ENCODE measurements at places on chromosomes 16 and 17.

- no peak for DNase-seq
Observed at GRCh38 chr16:12460064-12460392, 343.7 kb downstream of the CPPED1 start.

DNA sequence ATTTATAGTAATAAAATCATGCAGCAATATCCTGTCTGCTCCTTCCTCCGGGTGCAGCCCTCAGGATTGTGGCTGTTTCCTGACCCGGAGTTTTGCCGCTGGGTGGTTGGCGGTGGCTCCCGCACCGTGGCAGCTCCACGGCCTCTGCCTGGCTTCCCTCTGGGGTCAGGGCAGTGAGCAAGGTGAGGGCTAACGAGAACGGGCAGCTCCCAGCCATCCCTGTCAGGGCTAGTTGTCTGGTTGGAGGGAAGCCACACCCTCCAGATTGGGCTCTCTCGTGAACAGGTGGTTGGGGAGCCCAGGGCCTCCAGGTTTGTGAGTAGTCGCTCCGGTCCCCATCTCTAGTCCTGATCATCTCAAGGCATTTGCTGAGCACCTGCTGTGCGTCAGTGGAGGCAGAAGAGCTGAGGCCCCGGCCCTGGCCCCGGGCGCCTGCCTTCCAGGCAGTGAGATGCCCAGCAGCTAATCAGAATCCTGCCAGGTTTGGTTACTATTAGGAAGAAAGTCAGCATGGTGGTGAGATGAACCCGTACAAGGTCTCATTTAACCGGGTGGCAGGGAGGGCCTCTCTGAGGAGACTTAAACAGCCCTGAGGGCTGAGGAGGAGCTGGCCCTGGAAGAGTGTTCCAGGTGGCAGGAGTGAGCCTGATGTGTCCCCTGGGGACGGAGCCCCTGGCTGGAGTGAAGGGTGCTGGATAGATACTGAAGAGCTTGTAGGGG is 2.3 kb upstream of the NUDT16L1 start:
- no peak for DNase-seq

GRCh38 chr16:80738521-80738920 is 65.9 kb downstream of the CDYL2 start:
- no peak for DNase-seq

- no peak for DNase-seq
Observed at GRCh38 chr17:17750881-17751280, 69.6 kb downstream of the RAI1 start.

GRCh38 chr16:55709801-55710200 is 54.0 kb downstream of the SLC6A2 start:
- no peak for DNase-seq

DNA sequence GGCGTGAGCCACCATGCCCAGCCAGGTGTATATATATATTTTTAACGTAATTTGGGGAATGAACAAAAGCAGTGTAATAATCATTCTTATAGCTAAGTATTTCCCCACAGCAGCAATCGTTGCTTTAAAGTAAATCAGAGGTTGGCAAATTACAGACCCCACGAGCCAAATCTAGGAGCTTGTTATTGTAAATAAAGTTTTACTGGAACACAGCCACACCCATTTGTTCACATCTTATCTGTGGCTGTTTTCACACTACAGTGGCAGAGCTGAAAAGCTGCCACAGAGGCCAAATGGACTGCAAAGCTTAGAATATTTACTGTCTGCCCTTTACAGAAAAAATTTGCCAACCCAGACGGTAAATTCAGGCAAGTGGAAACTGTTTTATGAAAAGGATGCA is 50.8 kb downstream of the RAB11FIP4 start:
- no peak for DNase-seq

- no peak for DNase-seq
Observed at GRCh38 chr17:80863626-80864025, 128.0 kb upstream of the CHMP6 start.

GRCh38 chr17:4903051-4903818 is at the start of gene CHRNE:
Gene CHRNE (minus strand): TSS chr17:4903098. CDS start chr17:4903063, 35 bp downstream.
- peak; percentile 35 for DNase-seq

GRCh38 chr16:3171855-3172593 is 16.0 kb upstream of the OR1F1 start:
- no peak for DNase-seq

DNA sequence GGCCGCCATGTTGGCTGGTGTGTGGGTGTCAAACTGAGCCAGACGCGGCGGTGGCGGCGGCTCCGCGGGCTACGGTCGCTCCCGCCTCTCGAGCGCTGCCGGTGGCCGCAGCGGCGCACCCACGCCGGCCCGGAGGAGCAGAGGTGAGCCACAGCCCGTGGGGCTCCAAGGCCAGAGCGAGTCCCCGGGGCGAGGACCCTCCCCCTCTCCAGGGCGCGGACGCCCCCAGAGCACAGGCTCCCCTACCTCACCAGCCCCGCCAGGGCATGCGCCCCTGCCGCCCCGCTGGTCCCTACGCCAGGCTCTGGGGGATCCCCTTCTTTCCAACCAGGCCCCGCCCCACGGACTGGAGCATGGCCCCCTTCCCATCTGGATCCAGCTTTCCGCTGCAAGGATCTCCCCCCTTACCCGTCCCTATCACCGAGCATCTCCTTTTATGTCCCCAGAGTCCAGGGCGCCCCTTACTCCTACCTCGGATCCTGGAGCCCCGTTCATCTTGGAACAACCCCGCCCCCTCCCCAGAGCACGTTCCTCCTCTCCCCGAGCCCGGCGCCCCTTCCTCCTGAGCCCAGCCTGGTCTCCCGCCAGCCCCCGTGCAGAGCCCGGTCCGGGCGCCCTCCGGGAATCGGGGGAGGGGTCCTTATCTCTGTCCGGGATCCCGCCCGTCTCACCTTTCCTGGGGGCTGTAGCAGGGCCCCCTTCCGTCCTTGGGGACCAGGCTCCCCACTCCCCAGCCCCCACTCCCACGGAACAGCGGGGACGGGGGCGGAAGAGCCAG is 412 bp downstream of the EPN2 start:
- no peak for DNase-seq

GRCh38 chr16:5448798-5449197 is 351.2 kb upstream of the EEF2KMT start:
- DNase-seq: no peak

- DNase-seq: no peak
Observed at GRCh38 chr17:58401287-58401686, 16.0 kb downstream of the RNF43 start.

- no peak for DNase-seq
Observed at GRCh38 chr17:48241131-48241591, 133.6 kb downstream of the SNX11 start.

DNA sequence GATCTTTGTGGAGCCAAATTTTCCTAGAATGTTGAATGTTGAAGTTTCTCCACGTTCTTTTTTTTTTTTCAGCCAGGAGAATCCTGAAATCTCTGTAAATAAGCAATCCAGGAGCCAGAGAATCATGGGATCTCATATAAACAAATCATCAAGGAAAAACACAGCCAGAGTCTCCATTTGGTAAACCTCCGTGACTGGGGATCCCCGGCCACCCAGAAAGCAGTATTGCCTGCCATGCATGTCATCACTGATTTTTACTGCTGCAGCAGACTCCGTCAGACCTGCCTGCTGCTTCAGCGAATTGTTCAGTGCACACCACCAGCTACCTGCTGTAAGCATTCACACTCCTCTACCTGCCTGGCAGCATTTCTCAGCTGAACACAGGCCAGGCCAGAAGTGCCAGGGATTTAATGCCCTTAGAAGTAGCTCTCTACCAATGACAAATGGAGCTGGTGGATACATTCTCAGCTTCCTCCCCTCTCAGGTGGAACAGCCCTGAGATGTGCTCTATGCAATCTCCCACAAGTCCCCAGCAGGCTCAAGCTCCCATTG is 158.6 kb downstream of the CYLD start:
- no peak for DNase-seq

DNA sequence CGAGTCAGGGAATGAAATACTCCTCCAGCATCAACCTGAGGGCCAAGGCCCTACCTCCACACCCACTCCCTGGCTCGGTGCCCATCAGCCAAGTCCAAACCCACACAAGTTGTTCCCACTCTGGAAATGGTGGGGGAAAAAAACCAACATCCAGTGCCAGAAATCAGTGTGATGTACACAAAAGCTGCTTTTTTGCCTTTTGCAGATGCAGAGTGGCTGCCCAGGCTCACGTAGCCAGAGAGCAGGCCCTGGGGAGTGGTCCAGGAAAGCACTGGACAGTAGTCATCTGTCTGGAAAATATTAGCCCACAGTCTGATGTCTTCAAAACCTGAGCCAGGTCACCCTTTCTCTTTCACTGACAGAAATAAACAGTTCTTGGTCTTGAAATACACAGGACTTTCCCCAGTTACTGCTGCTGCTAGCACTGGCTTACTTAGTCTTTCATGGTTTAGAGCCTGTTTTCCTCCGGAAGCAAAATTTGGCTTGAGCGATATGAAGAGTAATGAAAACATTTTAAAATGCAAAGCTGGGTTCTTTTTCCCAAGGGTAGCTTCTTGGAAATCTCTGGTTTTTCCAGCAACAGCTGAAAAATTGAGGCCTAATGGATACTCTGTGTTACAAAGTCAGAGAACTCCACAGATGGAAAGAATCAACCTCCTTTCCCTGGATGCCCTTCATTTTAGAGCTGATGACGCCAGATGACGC is 18.2 kb upstream of the NOS2 start:
- no peak for DNase-seq

GRCh38 chr16:75820672-75821071 is 94.4 kb upstream of the CPHXL start:
- no peak for DNase-seq

GRCh38 chr17:81359218-81359617 is 36.0 kb upstream of the BAHCC1 start:
- DNase-seq: no peak

- DNase-seq: peak; percentile 72
Observed at GRCh38 chr17:41801374-41802271, 10.1 kb downstream of the P3H4 start.

- no peak for DNase-seq
Observed at GRCh38 chr17:56489980-56490379, 103.5 kb upstream of the NOG start.

DNA sequence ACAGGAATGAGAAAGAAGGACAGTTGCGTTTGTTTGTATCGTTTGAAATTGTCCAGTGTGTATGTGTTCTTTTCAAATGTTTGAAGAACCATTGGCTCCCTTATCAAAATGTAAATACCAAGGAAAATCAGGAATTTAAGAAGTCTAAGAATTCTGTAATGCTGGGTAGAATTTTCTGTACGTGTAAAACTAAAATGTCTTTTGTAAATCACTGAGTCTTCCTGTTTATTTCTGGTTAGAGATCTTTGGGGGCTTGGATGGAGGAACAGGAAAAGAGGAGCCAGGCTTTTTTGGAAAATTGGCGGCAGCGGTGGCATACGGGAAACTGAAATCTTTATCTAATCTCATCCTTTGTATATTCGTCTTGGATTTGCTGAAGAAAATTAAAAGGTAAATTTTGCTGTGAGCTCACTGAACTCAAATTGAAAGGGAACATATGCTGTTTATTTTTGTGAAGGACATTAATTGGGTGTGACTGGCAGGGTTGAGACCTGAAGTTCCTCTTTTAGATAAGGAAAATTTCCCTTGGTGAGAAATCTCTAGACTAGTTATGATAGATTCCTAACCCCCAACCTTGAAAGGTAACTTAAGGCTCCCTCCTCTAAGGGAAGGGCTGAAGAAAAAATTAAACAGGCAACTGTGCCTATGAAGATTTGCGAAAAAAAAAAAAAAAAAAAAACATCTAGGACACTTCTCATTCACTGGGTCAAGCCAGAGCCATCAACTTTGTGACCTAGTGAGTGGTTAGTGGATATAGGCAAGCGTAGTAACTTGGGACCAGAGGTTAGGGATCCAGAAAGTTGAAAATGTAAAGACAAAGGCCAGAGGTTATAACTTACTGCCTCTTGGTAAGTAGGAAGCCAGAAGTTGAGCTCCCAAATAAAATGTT is 10.8 kb downstream of the TAT start:
- no peak for DNase-seq

DNA sequence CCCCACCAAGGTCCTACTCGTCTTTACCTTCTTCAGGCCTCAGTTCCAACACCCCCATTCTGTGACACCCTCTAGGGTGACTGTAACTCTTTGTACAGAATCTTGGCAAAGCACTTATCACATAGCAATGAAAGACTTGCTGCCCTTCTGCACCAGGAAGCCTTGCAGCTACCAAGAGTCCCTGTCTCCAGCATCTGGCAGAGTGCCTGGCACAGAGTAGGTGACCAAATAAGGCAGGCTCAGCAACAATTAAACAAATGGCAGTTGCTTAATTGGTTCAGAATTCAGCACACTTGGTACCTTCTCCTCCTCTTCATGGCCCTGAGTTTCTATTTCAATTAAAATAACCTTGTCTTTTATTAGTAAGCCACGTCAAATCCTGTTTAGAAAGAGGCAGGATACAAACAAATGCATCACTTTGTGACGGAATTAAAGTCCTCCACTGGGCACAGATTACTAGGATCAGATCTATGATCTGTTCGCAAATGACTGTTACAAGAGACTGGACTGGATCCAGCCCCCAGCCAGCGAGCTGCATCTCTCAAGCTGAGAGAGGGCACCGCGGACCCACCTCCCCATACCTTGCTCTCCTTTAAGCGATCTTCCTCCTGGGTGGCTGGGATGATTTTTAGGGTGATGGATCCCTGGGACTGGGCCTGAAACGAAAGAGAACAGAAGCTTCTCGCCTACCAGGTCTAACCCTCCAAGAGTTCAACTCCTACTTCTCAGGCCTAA is 9.4 kb downstream of the MPP3 start:
- DNase-seq: no peak

GRCh38 chr17:64209356-64209941 is 53.6 kb downstream of the TEX2 start:
- DNase-seq: no peak

GRCh38 chr16:88687254-88687576 is 908 bp upstream of the SNAI3 start:
- no peak for DNase-seq

- DNase-seq: peak; percentile 1
Observed at GRCh38 chr16:71537643-71538042, 11.4 kb downstream of the CHST4 start.

DNA sequence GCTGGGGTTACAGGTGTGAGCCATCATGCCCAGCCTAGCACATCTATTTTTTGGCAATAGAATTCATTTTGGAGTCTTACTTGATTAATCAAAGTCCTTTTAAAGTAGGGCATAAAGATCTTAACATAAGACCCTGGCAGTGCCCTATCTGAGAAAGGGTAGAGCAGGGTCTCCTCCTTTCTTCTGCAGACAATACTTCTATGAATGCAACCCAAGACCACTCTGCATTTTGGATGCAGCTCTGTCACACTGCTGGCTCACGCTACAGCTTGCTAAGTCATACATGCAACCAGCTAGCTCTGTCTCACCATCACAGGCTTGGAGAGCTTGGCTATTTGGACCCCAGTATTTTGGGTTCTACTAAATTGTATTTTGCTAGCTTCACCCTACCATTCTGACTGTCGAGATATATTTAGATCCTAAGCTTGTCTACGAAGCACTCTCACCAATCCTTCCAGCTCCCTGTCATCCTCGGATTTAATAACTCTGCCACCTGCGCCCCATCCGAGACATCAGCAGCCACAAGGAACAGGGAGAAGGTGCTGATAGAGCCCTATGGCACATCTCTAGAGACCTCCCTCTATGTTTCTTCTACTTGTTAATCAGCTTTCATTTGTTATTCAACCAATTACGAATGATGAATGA is 45.1 kb downstream of the RBFOX3 start:
- DNase-seq: no peak

- no peak for DNase-seq
Observed at GRCh38 chr16:54177052-54177861, 109.3 kb downstream of the IRX3 start.

GRCh38 chr16:1152123-1152638 is 725 bp upstream of the CACNA1H start:
- DNase-seq: no peak

GRCh38 chr17:49435671-49436029 is 21.0 kb upstream of the PHB1 start:
- DNase-seq: no peak

GRCh38 chr17:60249290-60249826 is 99.6 kb downstream of the CA4 start:
- no peak for DNase-seq

- DNase-seq: no peak
Observed at GRCh38 chr17:4161967-4162305, 18.9 kb downstream of the CYB5D2 start.
